Stimulated activated CD8-positive, alpha-beta memory T cell treated with anti-CD3 and anti-CD28 coated beads, Interleukin-15, amount 100 ng/mL, for 48 hours (primary cell): ENCODE measurements at places on chromosomes 13 and 19.

GRCh38 chr19:33279430-33280350 is 22.6 kb downstream of the CEBPA start:
- DNase-seq: no peak

DNA sequence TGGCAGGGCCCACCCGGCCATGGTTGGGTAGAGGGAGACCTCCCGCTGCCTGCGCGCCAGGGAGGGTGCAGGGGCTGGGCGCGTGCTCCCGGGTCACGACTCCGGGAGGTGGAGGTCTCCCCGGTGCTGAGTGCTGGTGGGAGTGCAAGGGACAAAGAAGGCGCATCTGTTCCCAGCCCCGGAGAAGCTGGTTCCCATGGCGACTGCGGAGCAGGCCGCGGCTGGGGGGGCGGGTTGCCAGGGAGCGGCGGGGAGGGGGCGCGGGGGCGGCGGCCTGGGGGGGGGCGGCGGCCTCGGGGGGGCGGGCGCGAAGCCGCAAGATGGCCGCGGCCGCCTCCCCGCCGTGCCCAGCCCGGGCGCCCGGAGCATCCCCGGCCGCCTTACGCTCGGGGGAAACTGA is 1.2 kb downstream of the CBARP start:
- DNase-seq: no peak

DNA sequence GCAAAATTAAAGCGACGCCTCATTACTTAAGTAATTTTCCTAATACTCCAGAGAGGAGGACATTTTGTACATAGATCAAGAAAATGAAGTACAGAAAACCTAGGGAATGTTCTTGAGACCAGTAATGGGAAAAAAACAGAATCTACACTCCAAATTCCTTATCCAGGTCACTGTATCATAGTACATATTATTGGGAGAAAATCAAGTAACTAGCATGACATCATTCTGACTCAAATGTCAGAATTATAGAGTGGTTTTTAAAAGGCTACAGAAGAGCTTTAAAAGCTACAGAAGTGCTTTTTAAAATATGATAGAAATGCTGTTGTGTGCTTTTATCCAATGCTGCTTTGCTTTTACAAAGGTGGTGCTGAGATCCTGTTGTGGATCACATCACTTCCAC is 86.3 kb upstream of the SLC15A1 start:
- DNase-seq: no peak

GRCh38 chr13:74819549-74819948 is 662.4 kb downstream of the TBC1D4 start:
- no peak for DNase-seq

GRCh38 chr13:107209824-107210722 is 642.1 kb upstream of the ARGLU1 start:
- DNase-seq: no peak

- DNase-seq: no peak
Measured at GRCh38 chr13:71358218-71358617, 508.8 kb downstream of the DACH1 start.

- DNase-seq: no peak
Measured at GRCh38 chr13:51925865-51926527, 64.2 kb downstream of the CCDC70 start.
